Activated CD8-positive, alpha-beta T cell treated with anti-CD3 and anti-CD28 coated beads for 36 hours (primary cell): ENCODE measurements at places on chromosomes 1 and 21. TPM values are rescaled to one million over a fixed set of nuclear protein-coding genes. Genes with fewer than 3 reads are reported as not detected.

F13B gene
- total RNA-seq = not detected

SH2D2A gene
- total RNA-seq = 315 TPM

NUP210L gene
- 0.07 TPM for total RNA-seq

RIMKLA gene
- total RNA-seq = 10.3 TPM

NGF gene
- total RNA-seq = not detected

SLC9C2 gene
- not detected for total RNA-seq
